ENCODE measurements at places on chromosomes 4 and X.

- DNase-seq = no peak
These were observed 83.5 kb downstream of the SYNPO2 start for GRCh38 chr4:118972167-118972566.

GRCh38 chr4:55507612-55508011 lies 39.1 kb downstream of the CLOCK start:
- no peak for DNase-seq

DNA sequence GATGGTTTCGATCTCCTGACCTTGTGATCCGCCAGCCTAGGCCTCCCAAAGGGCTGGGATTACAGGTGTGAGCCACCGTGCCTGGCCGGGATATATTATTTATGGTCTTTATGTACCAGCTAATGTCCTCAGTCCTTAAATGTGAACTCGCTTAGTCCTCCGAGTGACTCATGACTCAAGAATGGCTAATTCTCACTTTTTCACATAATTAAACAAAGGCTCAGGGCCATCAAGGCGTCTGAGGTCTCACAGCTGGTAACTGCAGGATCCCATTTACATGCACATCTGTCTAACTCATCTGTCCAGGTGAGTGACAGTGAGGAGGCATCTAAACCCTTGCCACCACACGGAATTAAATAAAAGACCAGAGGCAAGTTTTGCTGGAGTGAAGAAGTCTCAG lies 73.5 kb downstream of the HS3ST1 start:
- no peak for DNase-seq

DNA sequence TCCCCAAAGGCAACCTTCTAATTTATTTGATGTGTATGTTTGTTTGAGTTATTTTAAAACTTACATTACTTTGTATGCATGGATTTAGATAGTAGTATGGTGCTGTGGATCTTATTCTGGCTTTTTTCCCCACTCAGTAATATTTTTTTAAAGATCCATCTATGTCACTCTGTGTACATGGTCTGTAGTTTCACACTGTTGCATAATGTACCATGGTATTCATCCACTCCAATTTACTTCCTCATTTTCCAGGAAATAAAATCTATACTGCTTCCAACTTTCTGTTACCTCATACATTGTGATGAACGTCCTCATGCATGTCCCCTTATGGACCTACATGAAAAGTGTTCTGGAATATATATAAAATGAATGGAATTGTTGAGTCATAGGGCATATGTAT lies 17.6 kb downstream of the ARMCX2 start:
- DNase-seq = no peak

GRCh38 chrX:11341274-11342201 lies 48.3 kb downstream of the AMELX start:
- peak; percentile 83 for DNase-seq

GRCh38 chrX:141958675-141959074 lies 55.0 kb downstream of the MAGEC1 start:
- DNase-seq = no peak

DNA sequence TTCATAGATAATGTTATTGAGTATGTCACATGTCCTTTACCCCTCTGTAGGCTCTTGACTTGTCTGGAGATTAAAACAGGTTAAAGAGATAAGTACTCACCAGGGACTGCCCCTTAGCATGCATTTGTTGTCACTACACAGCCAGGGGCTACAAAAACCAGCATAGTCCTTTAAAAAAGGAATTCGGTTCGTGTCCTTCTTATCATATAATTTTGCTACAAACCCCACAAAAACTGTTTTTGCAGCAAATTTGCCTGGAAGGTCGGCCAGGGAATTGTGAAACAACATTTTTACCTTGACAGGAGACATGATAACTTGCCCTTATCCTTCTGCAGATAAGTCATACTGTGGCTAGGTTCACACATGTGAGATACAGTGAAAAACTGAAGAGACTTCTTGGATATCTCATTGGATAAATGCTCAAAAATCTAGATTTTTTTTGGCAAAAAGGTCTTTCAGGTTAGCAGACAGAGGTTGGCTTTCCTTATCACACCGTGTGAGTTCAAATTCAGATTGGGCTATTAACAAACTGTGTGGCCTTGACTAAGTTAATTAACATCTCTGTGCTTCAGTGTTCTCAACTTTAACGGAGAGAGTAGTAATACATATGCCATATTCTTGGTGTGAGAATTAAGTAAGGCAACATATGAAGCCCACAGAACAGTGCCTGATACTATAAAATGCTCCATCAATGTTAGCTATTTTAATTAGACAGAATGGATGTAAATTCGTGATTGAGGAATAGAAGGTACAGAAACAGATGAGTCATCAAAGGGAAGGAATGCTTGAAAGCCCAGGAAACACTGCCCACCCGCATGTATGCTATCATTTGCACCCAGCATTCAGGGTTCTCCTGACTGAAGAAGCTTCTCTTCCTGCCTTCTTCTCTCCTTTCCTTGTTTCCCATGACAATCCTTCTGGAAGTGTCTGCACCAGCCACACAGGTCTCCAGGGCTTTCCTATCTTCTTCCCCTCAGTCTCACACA lies 30.0 kb downstream of the FAM9C start:
- DNase-seq = no peak

- DNase-seq = no peak
These were observed 49.1 kb upstream of the MSANTD1 start for GRCh38 chr4:3199653-3200422.

GRCh38 chr4:138492176-138492575 lies 250.0 kb upstream of the SLC7A11 start:
- no peak for DNase-seq

DNA sequence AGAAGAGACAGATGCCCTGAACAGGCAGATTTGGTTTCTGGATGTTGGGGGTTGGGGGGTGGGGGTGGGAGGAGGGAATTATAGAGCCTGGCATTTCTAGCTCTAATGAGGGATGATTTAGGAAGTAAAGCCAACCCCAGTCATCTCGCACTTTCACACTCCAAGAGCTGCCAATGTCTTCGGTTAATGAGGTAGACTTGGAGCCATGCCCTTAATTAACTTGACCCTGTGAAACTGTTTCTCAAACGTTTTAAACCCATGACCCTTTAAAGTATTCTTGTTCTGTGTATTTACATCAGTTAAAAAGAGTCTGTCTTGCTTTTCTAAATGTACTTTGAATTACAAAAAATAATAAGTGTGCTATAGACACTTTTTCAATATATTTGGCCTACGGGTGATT lies 466.9 kb downstream of the FAT4 start:
- DNase-seq = no peak

- peak; percentile 29 for DNase-seq
These were observed 645 bp downstream of the APLN start for GRCh38 chrX:129653971-129654651.

DNA sequence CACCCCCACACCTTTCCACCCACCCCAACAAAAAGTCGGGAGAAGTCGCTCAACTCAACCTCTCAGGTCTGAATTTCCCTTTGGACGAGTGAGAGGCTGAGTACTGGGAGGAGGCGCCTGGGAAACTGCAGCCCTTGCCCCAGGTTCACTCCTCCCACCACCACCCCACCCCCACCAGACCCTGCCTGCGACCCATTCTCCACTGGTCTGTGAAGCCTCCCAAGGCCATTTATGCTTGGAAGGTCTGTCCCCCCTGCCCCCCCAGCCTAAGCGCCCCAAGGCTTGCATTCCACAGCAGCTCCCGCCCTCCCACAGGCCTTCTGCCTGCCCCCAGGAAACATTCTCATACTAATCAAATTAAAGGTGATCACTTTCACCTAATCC lies 27.2 kb downstream of the ELF4 start:
- DNase-seq = no peak

DNA sequence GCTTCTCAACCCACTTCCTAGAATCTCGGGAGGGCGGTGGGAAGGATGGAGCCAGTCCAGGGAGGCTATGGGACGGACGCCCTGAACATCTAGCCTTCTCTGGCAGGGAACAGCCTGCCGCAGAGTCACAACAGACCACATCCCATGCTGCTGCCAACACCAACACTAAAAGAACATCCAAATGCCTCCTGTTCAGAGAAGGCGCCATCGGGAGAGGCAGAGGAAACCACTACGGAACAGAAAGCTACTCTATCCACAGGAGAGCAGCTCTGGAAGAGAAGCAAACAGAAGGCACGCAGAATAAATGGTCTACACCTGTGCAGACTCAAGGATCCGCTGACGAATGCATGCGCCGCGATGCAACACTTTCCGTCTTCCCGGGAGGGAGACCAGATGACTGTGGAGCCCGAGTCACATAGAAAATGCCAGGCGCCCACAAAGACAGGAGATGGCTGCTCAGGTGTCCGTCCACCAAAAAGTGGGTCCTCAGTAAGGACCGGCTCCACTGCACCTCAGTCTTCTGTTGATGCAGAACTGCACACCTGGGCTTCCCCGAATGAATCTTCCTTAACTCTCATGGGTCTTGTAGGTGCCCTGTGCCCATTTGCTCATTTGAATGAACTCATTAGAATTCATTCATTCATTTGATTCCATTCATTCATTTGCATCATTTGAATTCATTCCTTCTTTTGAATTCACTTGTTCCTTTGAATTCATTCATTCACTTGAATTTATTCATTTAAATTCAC lies 217.5 kb downstream of the DHRSX start:
- no peak for DNase-seq

DNA sequence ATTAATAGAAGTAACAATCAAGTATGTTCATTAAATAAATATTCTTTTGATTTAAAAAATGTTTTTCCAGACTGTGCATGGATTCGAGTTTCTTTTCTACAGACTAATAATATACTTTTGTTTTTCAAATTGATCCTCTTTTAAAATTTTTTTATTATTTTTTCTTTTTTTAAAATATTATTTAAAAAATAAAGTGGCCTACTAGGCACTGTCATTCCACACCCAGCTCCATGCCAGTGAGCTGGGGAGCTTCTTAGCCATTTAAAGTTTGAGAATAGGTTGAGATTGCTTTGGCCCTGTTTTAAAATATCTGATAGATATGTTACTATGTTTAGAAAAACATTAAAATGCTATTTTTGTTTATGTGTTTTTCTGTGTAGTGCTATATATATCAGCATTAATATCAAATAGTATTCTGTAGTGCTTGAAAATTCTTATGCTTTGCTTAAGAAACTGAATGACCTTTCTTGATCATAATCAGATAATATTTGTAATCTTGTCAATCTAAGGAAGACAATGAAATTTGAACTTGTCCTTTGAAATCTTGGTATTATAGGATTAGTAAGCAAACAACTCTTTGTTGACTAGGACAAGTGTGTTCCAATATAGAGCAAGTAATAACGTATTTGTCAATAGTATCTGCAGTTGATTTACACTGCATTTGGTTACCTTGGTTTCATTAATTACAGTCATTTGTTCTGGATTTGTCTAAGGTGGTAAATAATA lies 12.6 kb downstream of the PCDH10 start:
- DNase-seq = no peak

GRCh38 chrX:10496345-10496965 lies 123.9 kb downstream of the MID1 start:
- peak; percentile 87 for DNase-seq

DNA sequence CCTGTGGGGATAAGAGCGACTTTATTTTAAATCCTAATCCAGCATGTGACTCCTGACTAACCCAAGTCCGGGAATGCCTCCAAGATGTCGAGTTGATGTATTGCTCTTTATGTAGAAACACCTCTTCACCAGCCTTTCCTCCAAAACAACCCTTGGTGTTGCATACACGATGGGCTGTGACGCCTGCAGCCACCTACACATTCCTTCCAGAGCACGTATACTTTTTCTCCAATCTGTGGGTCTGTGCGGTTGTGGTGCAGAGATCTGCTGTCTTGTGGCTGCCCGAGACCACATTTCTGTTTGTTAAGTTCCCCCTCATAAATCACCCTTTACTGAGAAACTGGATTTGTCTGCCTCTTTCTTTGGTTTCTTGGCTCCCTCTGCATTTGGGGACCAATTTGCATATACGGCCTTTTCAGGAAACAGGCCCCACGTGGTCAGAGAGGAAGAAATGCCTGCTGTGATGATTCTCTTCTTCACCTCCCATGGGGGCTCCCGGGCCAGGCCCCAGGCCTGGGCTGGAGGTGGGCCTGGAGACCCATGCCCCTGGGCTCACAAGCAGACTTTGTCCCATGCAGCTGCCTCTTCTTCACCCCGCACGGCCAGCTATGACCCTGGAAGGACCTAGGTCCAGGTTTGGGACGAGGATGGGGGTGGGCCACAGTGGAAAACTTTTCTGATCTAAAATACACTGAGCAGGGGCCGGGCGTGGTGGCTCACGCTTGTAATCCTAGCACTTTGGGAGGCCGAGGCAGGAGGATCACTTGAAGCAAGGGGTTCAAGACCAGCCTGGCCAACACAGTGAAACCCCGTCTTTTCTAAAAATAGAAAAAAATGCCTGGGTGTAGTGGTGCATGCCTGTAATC lies 21.4 kb upstream of the AFAP1 start:
- DNase-seq = peak; percentile 99

DNA sequence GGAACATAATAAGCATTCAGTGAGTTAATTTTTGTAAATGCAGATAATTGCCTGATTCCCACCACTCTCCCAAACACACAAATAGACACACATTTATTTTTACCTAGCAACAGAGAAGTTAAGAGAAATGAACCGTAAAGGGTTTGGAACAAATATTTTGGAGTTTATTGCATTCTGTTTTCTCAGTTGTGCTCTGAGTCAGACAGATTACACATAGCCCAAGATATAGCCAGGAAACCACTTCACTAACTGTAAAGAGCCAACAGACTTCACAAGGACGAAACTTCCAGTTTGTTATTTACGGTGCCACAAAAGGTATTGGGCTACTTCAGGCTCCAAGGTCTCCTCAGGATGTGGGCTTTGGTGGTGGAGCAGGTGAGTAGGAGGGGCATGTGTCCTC lies 217.0 kb downstream of the BMPR1B start:
- DNase-seq = peak; percentile 73

- no peak for DNase-seq
These were observed 226.5 kb downstream of the FBXO8 start for GRCh38 chr4:174056959-174057358.

GRCh38 chr4:93103042-93103441 lies 725.5 kb upstream of the ATOH1 start:
- DNase-seq = no peak

GRCh38 chr4:76341063-76341462 lies 34.5 kb downstream of the STBD1 start:
- DNase-seq = peak; percentile 77

GRCh38 chr4:188864741-188865140 lies 725.5 kb downstream of the TRIML1 start:
- no peak for DNase-seq

Data from fibroblast of lung (primary cell).